Psoas muscle (tissue), 8 donors: ENCODE measurements at places on chromosomes 5 and 9. TPM values are rescaled to one million over a fixed set of nuclear protein-coding genes. Genes with fewer than 3 reads are reported as not detected.

DNA sequence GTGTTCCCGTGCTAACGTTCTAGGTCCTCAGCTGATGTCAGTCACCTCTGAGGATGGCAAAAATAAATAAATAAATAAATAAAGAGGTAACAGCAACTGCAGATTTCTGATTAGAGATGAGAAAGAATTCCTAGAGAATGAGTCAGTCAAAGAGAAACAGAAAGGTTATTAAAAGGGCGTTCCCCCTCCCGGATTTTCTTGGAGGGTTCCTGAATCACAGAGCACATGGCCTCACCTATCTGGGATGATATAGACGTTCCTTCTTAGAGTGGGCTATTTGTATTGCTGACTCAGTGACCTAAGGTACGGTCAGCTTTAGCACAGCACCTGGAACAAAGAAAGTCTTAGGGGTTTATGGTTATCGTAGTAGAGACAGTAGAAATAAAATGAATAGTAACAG is 30.6 kb downstream of the HTR4 start:
- no peak for DNase-seq
- H3K27ac ChIP-seq: no peak overlapping the region
- H3K27me3 ChIP-seq: no peaks in the 10 kb centered on the region
- no peaks in the 10 kb centered on the region for H3K4me1 ChIP-seq

Gene CARTPT
- total RNA-seq: not detected

DNA sequence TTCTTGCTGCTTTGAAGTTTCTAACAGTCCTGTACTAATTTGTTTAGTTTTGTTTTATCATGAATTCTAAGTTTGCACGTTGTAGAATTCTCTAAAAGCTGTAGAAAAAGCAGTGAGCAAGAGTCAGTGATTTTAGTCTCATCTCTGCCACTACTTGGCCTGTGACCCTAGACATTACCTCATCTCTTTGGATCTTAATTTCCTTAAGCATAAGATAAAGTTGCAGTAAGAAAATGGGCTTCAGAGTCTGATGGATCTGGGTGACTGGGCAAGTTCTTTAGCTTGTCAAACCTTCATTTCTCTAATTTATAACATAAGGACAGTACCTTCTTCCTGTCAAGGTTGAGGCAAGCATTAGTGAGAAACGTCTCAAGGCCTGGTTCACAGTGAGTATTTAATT is 247.9 kb downstream of the DMRT2 start:
- no peaks in the 10 kb centered on the region for H3K27me3 ChIP-seq
- H3K27ac ChIP-seq: no peak overlapping the region
- no peak overlapping the region for H3K4me3 ChIP-seq
- no peaks in the 10 kb centered on the region for H3K4me1 ChIP-seq
- no peaks in the 10 kb centered on the region for H3K36me3 ChIP-seq

- no peaks in the 10 kb centered on the region for H3K36me3 ChIP-seq
- H3K4me1 ChIP-seq: no peaks in the 10 kb centered on the region
- H3K27me3 ChIP-seq: no peaks in the 10 kb centered on the region
- DNase-seq: no peak
- no peak overlapping the region for H3K4me3 ChIP-seq
Observed at GRCh38 chr5:109326919-109327318, 82.9 kb downstream of the PJA2 start.

GRCh38 chr5:83145241-83145640 is 67.9 kb downstream of the XRCC4 start:
- DNase-seq: no peak
- H3K27ac ChIP-seq: no peak overlapping the region
- H3K4me3 ChIP-seq: no peak overlapping the region
- H3K27me3 ChIP-seq: no peaks in the 10 kb centered on the region
- no peaks in the 10 kb centered on the region for H3K36me3 ChIP-seq

GRCh38 chr5:123997064-123997461 is 485.1 kb downstream of the CSNK1G3 start:
- H3K4me1 ChIP-seq: no peaks in the 10 kb centered on the region
- no peak overlapping the region for H3K27ac ChIP-seq
- no peak for DNase-seq

Gene TNC
- total RNA-seq: 94.7 TPM

Gene CCDC112
- 2.1 TPM for total RNA-seq

DNA sequence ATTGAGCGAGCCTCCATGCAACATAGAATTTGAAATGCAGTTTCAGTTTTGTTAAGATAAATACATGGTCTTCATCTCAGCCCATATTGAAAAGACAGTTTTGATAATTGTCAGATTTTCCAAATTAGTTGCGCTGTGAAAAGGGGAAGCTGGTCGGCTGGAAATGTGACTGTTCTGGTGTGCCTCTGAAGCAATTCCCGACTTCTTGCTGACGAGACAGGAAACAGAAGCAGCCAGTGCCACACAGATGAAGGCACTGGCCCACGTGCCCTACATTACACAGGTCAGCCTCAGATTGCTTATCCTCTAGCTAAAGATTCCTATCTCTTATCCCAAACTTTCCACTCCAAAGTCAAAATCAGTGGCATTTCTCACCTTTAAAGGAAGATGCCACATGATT is 214.1 kb upstream of the TLE4 start:
- no peaks in the 10 kb centered on the region for H3K27me3 ChIP-seq
- no peaks in the 10 kb centered on the region for H3K36me3 ChIP-seq
- H3K4me1 ChIP-seq: no peaks in the 10 kb centered on the region
- DNase-seq: no peak

GRCh38 chr5:132010645-132010988 is 841 bp downstream of the ACSL6 start:
- H3K27ac ChIP-seq: no peak overlapping the region
- DNase-seq: peak; percentile 30
- no peaks in the 10 kb centered on the region for H3K27me3 ChIP-seq

DNA sequence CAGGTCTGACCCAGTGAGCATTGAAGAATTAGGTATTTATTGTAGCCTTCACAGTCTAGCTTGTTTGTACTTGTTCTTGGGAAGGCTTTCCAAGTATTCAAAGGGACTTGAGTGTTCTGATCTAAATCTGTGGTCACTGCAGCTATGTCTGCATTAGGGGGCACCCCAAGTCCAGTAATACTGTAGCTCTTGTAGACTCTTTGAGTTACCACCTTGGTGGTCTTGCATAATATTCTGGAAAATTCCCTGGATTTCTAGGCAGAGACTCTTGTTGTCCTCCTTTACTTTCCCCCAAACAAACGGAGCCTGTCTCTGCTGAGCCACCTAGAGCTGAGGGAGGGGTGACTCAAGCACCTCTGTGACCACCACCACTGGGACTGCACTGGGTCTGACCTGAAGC is 149.5 kb upstream of the DHFR start:
- no peak for DNase-seq
- no peak overlapping the region for H3K4me3 ChIP-seq
- no peaks in the 10 kb centered on the region for H3K27me3 ChIP-seq
- H3K4me1 ChIP-seq: no peaks in the 10 kb centered on the region
